ENCODE measurements at places on chromosomes 3 and 15.

GRCh38 chr3:112471596-112472325 is 27.5 kb downstream of the BTLA start:
- DNase-seq, result no peak

DNA sequence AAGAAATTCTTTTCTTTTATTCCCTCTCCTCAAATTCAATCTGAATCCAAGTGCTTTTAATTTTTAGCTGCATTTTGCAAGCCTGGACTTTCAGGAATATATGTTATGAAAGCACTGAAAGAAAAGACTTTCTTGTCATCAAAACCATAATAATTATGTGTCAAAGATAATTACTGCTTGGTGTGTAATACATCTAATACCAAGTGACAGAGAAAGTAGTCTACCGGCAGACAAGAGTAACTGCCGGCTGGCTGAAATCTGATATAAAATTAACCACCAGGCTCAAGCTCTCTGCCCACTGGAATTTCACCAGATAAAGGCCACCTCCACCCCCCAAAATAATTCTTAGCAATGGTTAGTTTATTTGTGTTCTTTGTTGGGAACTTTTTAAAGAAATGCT is 220.9 kb upstream of the CDIN1 start:
- no peak for DNase-seq

- DNase-seq, result peak; percentile 90
Observed at GRCh38 chr3:11719406-11720303, 75.9 kb upstream of the VGLL4 start.

DNA sequence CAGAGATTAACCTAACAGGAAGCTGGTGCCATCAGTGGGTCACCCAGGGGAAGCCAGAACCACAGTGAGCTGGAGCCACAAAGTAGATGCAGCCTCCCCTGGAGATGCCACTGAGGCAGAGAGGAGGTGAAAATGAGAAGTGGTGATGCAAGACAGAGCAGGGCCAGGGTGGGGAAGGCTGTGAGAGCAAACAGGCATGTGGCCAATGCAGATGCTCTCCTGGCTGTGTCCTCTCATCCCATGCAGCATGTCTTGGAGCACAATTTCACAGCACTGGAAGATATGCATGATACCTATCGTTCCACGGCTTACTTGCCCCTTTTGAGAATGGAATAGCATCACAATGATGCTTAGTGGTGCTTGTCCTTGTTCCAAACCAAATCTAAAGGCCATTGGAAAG is 126.3 kb downstream of the ABHD5 start:
- DNase-seq, result no peak

DNA sequence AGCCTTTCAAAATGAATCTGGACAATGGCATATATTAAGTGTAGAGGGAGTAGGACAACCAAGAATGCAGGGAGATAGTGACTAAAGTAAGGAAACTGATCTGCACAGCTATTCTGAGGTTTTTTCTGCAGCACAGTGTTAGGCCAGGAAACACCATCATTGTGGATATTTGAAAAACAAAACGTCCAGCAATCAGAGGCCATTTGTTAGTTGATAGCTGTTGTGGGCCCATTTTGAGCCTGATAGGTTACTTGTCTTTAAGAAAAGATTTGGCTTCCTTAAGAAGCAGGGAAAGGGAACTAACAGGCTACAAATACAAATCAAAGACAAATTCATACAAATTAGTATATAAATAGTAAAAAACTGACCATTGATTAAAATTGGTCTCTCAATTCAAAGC is 375.8 kb upstream of the ARL6 start:
- no peak for DNase-seq
